ENCODE measurements at places on chromosomes 6 and 20. TPM values are rescaled to one million over a fixed set of nuclear protein-coding genes. Genes with fewer than 3 reads are reported as not detected.

BTBD3 gene
- 78.9 TPM for total RNA-seq

GSS gene
- total RNA-seq = 164 TPM

WFDC10B gene
- not detected for total RNA-seq

TFAP2D gene
- total RNA-seq = not detected

ZC3H12D gene
- 0.13 TPM for total RNA-seq

TSHZ2 gene
- total RNA-seq = not detected

SNX21 gene
- 25.5 TPM for total RNA-seq

SNAP91 gene
- 0.05 TPM for total RNA-seq

DUSP15 gene
- total RNA-seq = 6.2 TPM

MOCS1 gene
- 11.3 TPM for total RNA-seq

CNR1 gene
- 1.7 TPM for total RNA-seq
